Pancreas (tissue), 10 donors: ENCODE measurements at places on chromosomes 2 and 18. TPM values are rescaled to one million over a fixed set of nuclear protein-coding genes. Genes with fewer than 3 reads are reported as not detected.

GRCh38 chr2:240879105-240879504, 10.5 kb downstream of the AGXT start:
- no peak for DNase-seq
- H3K36me3 ChIP-seq = no peaks in the 10 kb centered on the region
- no peaks in the 10 kb centered on the region for H3K4me1 ChIP-seq
- no peak overlapping the region for H3K27ac ChIP-seq
- H3K27me3 ChIP-seq = no peaks in the 10 kb centered on the region

The MAP3K19 gene
- not detected for total RNA-seq

DNA sequence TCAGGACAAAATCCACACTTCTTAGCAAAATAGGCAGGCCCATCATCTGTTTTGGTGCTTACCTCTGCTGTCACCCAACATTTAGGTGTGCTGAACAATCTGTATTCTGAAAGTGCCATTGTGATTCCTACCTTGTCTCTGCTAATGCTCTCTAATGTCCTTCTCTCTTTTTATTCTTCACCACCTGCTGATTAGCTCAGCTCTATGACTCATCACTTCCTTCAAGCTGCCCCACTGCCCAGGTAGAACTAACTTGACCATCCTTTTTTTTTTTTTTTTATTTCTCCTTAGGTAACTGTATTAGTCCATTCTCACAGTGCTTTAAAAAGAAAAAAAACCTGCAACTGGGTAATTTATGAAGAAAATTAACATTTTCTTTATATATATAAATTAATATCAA, 478.7 kb upstream of the POU3F3 start:
- no peak overlapping the region for H3K4me3 ChIP-seq
- DNase-seq = no peak
- H3K36me3 ChIP-seq = no peaks in the 10 kb centered on the region
- H3K4me1 ChIP-seq = no peaks in the 10 kb centered on the region
- H3K27me3 ChIP-seq = no peaks in the 10 kb centered on the region

- DNase-seq = no peak
- H3K27me3 ChIP-seq = no peaks in the 10 kb centered on the region
- H3K4me1 ChIP-seq = no peaks in the 10 kb centered on the region
- no peak overlapping the region for H3K27ac ChIP-seq
- no peaks in the 10 kb centered on the region for H3K36me3 ChIP-seq
Observed at GRCh38 chr2:223269386-223269785, 217.4 kb downstream of the KCNE4 start.

- no peak overlapping the region for H3K27ac ChIP-seq
- no peak for DNase-seq
- no peaks in the 10 kb centered on the region for H3K36me3 ChIP-seq
- no peaks in the 10 kb centered on the region for H3K4me1 ChIP-seq
Observed at GRCh38 chr2:123696799-123697410, 328.2 kb upstream of the CNTNAP5 start.

DNA sequence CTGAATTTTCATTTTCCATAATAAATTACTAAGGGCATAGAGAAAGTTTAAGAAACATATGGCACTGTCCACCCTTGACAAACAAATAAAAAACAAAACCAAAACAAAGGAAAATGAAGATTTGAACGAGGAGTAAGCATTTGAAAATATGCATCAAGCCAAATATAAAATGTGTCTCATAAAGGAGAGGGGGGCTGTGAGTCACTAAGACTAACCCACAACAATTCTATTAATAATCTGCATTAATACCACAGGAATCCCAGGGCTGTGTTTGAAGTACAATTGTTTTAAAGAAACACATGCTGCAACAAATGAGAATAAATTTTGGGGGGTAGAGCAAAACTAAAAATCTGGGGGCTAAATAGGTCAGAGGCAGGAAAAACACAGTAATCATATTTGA, 53.8 kb upstream of the STK17B start:
- H3K27me3 ChIP-seq = no peaks in the 10 kb centered on the region
- H3K36me3 ChIP-seq = no peaks in the 10 kb centered on the region
- no peak for DNase-seq
- no peaks in the 10 kb centered on the region for H3K4me1 ChIP-seq
- no peak overlapping the region for H3K27ac ChIP-seq

The NMUR1 gene
- total RNA-seq = 0.79 TPM

GRCh38 chr2:127182626-127183458, 37.3 kb downstream of the CYP27C1 start:
- no peaks in the 10 kb centered on the region for H3K27me3 ChIP-seq
- H3K27ac ChIP-seq = no peak overlapping the region
- H3K4me1 ChIP-seq = no peaks in the 10 kb centered on the region
- no peaks in the 10 kb centered on the region for H3K36me3 ChIP-seq
- no peak overlapping the region for H3K4me3 ChIP-seq

GRCh38 chr2:28567061-28567471, 71.2 kb downstream of the PLB1 start:
- peak overlapping the region; percentile 52 for H3K27ac ChIP-seq
- no peaks in the 10 kb centered on the region for H3K36me3 ChIP-seq

GRCh38 chr2:121080013-121080772, 204.8 kb downstream of the TFCP2L1 start:
- no peaks in the 10 kb centered on the region for H3K27me3 ChIP-seq
- no peak overlapping the region for H3K4me3 ChIP-seq
- no peaks in the 10 kb centered on the region for H3K4me1 ChIP-seq
- DNase-seq = peak; percentile 67

GRCh38 chr2:218876562-218877219, 4.0 kb upstream of the WNT10A start:
- H3K27me3 ChIP-seq = no peaks in the 10 kb centered on the region
- no peak overlapping the region for H3K27ac ChIP-seq
- H3K4me3 ChIP-seq = no peak overlapping the region
- H3K36me3 ChIP-seq = no peaks in the 10 kb centered on the region
- no peak for DNase-seq
- H3K4me1 ChIP-seq = no peaks in the 10 kb centered on the region

DNA sequence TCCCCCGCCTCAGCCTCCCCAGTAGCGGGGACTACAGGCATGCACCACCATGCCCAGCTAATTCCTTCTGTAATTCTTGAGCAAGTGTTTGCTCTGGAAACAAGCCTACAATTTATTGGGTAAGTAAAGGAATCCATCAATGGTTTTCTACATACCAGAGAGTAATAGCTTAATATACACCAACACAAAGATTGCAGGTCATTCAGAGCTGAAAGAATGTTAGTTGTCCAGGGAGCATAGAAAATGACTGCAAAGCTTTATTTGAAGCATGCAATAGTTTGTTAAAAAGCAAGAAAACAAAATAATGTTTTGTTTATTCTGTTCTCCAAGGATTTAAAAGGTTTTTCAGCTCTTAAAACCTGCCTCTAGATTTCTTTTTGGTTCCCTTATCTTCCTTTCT, 5.6 kb downstream of the IDH1 start:
- peaks cover 22% of the 10 kb centered on the region for H3K4me1 ChIP-seq
- DNase-seq = no peak
- H3K27me3 ChIP-seq = no peaks in the 10 kb centered on the region

DNA sequence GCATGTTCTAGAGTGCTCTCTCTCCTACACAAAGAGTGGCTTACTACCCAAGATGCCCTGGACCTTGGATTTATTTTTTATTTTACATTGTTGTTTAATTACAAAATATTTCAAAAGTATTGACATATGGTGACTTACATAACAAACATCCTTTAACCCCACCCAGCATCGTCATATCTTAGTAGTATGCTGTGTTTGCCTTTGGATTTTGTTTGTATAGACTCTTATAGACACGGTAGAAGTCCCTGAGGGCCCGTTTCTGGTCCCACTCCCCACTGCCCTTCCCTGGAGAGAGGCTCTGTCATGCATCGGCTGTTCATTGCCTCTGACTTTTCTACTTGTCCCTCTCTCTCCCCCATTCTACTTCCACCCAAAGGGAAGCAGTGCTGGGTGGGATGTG, 112.0 kb downstream of the ZBTB7C start:
- H3K4me1 ChIP-seq = no peaks in the 10 kb centered on the region
- DNase-seq = no peak
- no peaks in the 10 kb centered on the region for H3K27me3 ChIP-seq
- no peak overlapping the region for H3K27ac ChIP-seq
- no peaks in the 10 kb centered on the region for H3K36me3 ChIP-seq
- H3K4me3 ChIP-seq = no peak overlapping the region

DNA sequence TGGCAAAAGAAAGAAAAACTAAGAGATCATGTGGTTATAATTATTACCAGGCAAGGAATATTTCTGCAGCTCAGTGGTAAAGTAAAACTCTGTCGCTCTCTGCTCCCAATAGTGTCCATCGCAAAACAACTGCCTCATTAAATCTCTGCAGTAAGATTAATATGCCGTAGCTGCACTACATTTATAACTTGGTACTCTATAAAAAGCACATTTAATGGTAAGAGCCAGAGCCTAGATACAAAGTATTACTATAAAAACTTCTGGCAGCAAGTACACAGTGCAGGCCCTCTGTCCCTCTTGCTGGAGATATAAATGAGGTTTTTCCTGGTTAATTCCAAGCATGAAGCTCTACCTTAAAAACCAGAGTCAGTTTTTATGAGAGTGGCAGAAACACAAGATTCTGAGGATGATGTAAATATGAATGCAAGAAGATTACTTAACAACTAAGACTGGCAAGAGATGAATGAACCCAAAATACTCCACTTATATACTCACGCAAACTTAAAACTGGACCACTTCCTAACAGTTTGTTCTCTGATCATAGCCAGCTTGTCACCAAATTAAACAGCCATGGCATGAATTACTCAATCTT, 25.5 kb downstream of the ZNF521 start:
- no peaks in the 10 kb centered on the region for H3K36me3 ChIP-seq
- H3K27ac ChIP-seq = no peak overlapping the region
- no peak for DNase-seq
- no peak overlapping the region for H3K4me3 ChIP-seq

The TMEM178A gene
- 0.61 TPM for total RNA-seq

GRCh38 chr2:1997409-1997808, 253.1 kb upstream of the PXDN start:
- H3K36me3 ChIP-seq = no peaks in the 10 kb centered on the region
- H3K27me3 ChIP-seq = no peaks in the 10 kb centered on the region
- H3K4me3 ChIP-seq = no peak overlapping the region
- peak; percentile 88 for DNase-seq
- peaks cover 7% of the 10 kb centered on the region for H3K4me1 ChIP-seq

GRCh38 chr18:35491700-35492077, 6.1 kb downstream of the INO80C start:
- DNase-seq = no peak
- H3K27me3 ChIP-seq = no peaks in the 10 kb centered on the region
- no peaks in the 10 kb centered on the region for H3K36me3 ChIP-seq
- H3K27ac ChIP-seq = no peak overlapping the region

DNA sequence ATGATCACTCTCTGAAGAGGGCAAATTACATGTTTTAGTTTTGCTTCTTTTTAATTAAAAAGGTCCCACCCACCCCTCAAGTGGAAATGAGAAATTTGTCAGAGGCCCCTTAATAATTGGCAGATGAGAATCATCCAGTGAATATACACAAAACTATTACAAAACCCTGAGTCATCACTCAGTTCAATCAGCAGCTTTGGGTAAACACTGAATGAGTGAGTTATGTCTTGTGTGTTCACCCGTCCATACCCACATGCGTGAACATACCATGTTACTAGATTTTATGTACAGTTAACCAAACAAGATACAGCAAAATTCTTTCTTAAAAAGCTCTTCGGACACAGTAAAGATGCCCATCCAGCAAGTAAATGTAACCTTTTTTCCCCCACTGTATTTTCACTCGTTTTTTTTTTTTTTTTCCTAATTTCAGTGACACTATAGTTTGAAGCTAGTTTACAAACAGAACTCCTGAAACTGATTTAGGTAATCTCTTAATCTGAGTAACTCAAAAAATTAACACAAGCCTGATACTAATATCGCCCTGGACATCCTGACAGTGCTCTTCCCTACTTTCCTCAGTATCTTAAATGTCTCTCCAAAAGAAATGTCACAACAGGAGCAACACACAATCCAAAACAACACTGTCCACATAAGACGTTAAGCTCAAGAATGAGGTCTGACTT, 1.4 kb downstream of the PSME4 start:
- H3K27me3 ChIP-seq = no peaks in the 10 kb centered on the region
- no peaks in the 10 kb centered on the region for H3K36me3 ChIP-seq
- peak overlapping the region; percentile 90 for H3K4me3 ChIP-seq
- H3K4me1 ChIP-seq = peaks cover 14% of the 10 kb centered on the region
